Breast epithelium (tissue), 4 donors: ENCODE measurements at places on chromosomes 12 and 14.

DNA sequence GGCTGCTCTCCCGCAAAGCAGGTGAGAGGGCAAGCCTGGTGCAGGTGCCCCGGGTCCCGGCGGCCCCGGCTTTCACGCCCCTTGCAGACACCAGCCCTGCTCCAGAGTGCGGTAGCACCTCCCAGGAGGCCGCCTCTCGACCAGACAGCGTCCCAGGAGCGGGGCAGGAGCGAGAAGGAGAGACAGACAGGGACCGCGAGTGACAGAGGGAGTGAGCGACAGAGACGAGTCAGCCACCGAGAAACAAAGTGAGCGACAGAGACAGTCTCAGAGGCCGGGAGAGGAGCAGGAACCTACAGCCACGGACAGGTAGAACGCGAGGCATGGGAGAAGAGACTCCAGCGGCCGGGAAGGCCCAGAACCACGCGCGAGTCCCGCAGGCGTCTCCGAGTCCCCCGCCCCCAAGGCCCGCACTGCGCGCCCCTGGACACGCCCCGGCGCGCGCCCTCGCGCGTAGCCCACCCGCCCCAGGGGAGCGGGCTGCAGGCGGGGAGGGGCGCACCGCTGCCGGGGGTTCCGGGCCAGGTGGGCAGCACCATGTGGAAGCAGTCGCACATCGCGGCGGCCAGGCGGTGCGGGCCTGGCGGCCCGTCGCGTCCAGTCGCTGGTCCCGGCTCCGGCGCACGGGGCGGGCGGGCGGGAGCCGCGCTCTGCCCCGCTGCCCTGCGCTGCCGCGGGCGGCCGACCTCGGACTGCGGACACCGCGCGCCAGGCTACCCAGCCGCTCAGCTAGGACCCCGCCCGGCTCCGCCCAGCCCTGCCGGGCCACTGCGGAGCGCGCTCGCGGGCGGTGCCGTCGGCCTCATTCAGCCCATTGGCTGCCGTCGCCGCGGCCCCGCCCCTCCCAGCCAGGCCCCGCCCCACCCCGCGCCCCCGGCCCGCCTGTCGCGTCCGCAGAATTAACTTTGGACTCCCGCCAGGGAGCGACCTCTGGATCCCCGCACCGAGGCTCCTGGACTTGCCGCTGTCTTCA lies at the start of gene AHNAK2:
TSS of gene AHNAK2 (minus strand) at position 694 of the 973 bp plus-strand sequence. CDS start at position 557, 137 bp downstream.
- DNase-seq = no peak

- DNase-seq = no peak
Measured at GRCh38 chr14:58243790-58244555, 670 bp upstream of the PSMA3 start.

DNA sequence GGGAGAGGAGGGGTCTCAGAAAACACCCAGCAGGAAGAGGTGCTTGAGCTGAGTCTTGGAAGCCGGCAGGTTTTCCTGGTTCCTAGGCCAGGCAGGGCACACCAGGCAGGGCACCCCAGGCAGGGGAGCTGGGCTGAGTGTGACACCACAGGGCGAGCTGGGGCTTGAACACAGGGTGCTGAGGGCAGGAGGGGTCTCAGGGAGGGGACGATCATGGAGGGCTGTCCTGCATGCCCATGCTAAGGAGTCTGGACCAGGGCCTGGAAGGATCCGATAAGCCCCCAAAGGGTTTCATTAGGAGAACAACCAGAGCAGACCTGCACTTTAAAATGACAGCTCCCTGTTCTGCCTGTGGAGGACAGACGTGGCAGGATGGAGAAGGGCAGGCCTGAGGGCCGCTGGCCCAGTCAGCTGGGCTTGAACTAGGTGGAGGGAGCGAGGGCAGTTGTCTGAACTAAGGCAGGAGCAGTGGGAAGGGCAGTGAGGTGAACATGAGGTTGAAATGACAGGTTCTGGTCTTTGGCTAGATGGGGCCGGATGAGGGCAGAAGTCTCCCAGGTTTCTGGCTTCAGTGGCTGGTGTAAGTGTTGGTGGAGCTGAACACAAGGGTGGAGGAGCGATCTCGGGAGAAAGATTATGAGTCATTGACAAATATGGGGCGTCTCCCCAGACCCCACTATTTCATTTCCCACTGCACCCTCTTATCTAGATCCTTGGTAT lies 171.0 kb upstream of the PZP start:
- no peak for DNase-seq

DNA sequence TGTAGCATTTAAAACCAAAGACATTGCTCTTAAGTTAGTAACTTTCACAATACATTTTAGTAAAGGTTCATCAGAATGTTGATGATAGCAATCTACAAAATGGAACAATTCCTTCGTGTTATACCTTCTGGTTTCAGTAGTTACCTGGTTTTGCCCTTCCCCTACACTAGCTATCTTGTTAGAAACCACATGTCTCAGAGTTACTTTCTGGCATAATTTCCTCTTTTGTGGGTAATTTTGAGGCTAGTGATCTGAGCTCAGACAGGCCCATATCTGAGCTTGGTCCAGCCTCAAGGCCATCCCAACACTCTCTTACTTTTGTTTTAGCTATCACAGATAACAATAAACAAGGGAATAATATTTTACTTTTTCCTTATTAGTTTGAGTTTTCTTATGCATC lies 196.9 kb downstream of the KITLG start:
- DNase-seq = no peak

DNA sequence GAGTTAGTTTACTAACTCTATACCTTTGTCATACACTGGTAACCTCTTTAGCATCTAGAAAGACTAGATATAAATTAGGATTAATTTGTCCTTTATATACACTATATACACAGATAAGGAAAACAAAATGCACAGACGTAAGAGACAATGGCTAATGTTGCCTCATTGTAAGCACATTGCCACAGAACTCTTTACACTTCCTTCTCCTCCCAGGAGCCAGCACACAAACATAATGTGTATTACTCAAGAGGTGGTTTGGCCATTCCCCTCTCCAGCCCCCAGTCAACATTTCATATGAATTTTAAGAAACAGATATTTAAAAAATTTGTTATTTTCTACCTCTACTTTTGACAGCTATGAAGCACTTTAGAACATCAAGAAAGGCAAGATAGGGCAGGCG lies 131.4 kb upstream of the OR4E1 start:
- DNase-seq = no peak

DNA sequence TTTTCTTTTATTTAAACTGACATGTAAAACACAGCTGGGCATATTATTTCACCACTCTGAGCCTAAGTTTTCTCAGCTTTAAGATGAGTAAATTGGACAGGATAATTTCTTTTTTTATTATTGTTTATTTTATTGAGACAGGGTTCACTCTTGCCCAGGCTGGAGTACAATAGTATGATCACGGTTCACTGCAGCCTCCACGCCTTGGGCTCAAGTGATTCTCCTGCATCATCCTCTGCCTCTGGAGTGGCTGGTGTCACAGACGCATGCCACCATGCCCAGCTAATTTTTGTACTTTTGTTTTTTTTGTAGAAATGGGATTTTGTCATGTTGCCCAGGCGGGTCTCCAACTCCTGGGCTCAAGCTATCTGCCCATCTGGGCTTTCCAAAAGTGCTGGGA lies 12.7 kb downstream of the BMAL2 start:
- DNase-seq = no peak

DNA sequence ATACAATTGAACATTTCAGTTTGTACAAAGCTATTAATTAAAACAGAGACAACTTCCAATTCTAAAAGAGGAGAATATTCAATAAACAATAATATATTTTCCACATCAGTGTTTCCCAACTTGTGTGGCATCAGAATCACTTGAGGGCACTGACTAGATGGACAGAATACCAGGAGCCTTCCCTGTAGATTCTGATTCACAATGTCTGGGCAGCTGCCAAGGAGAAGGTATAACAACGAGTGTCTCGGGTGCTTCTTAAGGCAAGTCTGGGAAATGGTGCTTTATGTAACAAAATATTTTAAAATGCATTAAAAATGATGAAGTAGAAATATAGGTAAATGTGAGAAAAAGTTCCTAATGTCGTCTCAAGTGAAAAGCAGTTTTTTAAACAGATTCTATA lies 26.2 kb downstream of the GALC start:
- no peak for DNase-seq

DNA sequence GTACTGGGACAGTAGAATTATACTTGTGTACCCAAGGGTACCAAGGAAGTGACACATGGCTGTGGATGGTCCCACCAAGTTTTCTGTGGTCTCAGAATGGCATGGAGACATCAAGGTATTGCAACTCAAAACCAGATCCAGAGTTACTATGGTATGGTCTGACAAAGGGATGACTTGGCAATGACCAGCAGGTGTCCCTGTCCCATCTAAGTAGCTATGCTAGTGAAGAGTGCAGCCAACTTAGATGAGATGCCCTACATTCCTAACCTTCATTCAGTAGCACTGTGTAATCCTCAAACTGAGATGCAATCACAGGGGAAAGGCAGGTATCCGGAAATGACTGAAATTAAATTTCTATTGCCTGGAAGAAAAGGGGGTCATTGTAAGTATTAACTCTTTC lies 188.7 kb upstream of the TMEM260 start:
- no peak for DNase-seq

GRCh38 chr12:11681207-11681606 lies 31.7 kb downstream of the ETV6 start:
- no peak for DNase-seq

DNA sequence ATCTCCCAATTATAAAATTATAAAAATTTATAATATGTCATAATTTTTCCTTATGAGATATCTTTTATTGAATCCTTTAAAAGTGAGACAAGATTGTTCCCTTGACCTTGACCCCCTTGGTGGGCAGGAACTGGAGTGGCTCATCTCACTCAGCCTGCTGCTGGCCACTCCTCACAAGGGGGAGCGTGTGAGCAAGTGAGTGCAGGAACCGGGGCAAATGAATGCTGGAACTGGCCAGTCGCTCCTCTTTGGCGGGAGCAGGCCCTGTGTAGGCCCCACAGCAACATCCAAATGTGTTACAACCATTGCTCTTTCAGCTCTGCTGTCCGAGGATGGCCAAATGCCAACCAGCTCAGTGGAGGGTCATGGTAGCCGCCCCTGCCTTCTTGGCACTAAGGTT lies 178.8 kb downstream of the ETNK1 start:
- no peak for DNase-seq

DNA sequence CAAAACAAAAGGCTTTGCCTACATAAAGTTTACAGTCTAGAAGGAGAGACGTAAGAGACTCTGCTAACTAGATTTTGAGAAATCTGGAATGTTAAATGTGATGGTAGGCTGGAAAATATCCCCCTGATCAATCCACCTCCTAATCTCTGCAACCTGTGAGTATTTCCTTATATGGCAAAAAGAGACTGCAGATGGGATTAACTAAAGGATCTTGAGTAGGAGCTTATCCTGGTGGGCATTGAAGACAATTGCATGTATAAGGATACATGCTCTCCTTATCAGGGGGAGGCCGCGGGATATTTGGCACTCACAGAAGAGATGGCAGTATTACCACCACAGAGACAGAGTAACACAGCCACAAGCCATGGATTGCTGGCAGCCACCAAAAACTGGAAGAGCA lies 95.2 kb downstream of the EGLN3 start:
- DNase-seq = no peak

DNA sequence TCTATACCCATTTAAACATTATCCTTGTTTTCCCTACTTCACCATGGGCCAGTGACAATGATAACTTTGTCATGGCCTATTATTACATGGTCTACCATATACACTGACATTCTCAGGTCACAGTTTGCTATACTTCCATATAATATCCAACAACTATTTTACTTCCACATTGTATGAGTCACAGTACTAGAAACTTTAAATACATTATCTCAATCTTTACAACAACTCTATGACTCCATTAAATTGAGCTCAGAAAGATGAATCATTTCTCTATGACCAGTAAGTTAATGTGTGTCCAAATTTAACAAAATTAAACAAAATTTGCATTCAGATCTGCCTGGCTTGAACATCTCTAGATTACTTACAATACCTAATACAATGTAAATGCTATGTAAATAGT lies 93.9 kb downstream of the PLEKHG7 start:
- no peak for DNase-seq

GRCh38 chr12:121651320-121651719 lies 18.1 kb downstream of the MORN3 start:
- DNase-seq = no peak

DNA sequence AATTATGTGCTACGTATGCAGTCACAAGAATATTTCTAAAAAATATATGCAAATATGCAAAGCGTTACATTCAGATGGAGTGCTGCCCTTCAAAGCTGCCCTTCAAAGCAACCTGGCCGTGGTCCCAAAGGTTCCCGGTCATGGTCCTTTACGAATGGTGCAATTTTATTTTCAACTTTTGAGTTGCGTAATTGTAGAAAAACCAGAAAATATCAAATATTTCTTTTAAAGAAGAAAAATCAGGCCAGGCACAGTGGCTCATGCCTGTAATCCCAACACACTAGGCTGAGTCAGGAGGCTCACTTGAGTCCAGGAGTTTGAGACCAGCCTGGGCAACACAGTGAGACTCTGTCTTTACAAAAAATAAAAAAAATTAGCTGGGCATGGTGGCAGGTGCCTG lies 21.4 kb downstream of the CLSTN3 start:
- DNase-seq = no peak

GRCh38 chr12:22190-22529 lies 44.4 kb upstream of the IQSEC3 start:
- no peak for DNase-seq

DNA sequence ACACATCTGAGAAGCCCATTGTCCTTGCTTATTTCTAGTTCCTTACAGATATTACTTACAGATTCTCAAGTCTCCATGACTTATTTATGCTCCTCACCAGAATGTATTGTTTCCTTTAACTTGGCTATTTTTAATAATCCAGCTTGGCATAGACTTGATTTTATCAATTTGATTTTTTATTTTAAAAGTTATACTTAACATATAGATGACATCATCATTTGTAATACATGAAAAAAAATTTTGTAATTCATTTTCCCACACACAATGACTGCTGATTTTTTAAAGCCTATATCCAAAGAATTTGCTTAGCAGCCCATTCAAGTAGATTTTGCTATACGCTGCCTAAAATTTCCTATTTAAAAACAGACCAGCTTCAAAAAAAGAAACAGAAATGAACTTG lies 39.8 kb downstream of the PTPRR start:
- no peak for DNase-seq

DNA sequence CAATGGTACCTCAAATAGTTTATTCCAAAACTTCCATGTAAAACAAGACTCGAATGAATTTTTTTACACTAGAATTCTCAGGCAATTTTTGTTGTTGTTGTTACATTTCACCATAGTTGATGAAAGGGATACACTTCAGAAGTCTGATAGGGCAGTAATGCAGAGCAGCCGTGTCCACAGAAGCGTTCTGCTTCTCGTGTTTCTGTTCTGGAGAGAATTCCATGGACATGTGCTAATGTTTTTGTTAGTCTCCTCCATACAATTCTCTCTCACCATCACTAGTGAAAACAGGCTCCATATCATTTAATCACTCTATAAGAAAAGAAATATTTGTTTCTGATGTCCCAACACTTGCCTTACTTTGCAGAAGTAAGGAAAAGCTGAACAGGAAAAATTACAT lies 606.1 kb downstream of the SLC16A7 start:
- DNase-seq = no peak

DNA sequence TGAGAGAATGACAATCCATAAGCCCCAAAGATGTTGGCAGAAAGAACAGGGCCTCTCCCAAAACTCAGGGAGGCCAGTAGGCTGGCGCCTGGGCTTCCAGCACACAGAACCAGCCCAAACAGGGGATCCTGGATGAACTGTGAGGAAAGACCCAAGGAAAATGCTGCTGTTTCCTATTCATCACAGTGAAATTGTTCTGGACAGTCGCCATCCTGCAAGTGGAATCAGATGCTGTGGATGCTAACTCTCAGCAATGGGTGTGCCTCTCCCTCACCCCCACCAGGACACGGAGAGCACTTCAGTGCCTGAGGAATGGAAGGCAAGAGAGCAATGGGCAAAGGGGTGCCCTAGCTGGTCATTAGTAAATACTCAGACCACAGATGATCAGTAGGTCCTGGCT lies 80.8 kb downstream of the ANO2 start:
- no peak for DNase-seq

- DNase-seq = no peak
Measured at GRCh38 chr12:109671502-109671901, 42.1 kb upstream of the FAM222A start.
